ENCODE measurements at places on chromosomes 3 and 15.

DNA sequence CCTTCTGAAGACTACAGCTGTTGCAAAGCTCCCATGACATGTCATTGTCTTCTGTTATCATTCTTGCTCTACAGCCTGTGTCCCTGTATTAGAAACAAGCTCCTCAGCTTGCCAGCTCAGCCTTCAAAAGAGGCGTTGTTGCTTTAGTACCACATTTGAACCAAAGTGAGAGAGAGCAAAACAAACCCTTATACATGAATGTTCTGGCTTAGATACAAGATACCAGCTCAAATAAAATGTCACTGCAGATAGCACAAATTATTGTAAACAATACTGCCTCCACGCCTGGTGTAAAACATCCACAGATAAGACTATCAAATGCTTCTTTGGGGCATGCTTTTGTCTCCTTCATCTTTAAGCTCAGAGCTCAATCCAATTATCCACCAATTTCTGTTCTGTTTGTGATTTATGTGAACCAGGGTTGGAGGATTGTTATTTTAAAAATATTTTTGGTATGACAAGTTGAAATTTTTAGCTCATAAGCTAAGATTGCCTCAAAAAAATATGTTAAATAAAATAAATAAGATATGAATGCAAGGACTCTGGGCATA is 403.6 kb upstream of the CDIN1 start:
- no peak for DNase-seq

GRCh38 chr3:16243706-16244490 is 20.8 kb downstream of the DPH3 start:
- peak; percentile 31 for DNase-seq

GRCh38 chr15:85031944-85032558 is 50.4 kb downstream of the PDE8A start:
- DNase-seq = no peak

- peak; percentile 31 for DNase-seq
Measured at GRCh38 chr3:15272426-15273196, 59.8 kb downstream of the SH3BP5 start.

DNA sequence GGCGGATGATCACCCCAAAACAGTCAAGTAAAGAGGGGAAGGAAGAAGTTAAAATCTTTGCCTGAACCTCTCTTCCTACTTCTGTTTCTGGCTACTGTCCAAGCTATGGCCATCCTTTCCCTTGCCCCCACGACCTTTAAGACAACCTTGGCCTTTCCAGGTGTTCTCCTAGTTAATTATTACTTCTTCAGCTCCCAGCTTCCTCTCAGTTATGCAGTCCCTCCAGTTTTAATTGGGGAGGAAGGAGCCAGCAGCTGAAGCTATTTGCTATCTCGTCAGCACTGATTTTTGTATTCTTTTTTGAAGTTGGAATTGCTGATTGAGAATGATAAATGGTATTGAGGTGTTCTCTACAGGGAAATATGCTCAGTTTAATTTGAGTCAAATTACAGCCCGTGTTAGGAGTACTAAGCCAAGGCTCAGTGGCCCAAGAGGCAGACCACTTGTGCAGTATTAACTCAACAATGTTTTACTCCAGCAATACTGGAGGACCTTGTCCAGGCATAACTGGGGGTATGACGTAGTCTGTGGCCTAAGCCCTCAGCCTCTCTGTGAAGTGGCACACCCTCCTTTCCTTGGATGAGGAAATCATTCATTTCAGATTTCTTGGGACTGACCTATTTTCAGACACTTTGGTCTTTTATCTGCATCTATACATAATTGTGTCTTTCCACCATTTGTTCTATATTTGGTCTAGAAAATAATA is 336.9 kb downstream of the SLC9A9 start:
- DNase-seq = no peak

GRCh38 chr3:107999215-107999775 is 91.5 kb downstream of the CD47 start:
- no peak for DNase-seq

GRCh38 chr3:195046441-195046840 is 224.5 kb downstream of the XXYLT1 start:
- no peak for DNase-seq

GRCh38 chr3:167166012-167166411 is 214.1 kb downstream of the ZBBX start:
- no peak for DNase-seq

- no peak for DNase-seq
Measured at GRCh38 chr15:28942571-28942970, 56.8 kb downstream of the APBA2 start.

- DNase-seq = no peak
Measured at GRCh38 chr15:31226021-31226420, 100.6 kb upstream of the KLF13 start.

GRCh38 chr3:113051787-113052186 is 61.0 kb downstream of the GTPBP8 start:
- DNase-seq = no peak

GRCh38 chr15:72315706-72316370 is 4.1 kb downstream of the CELF6 start:
- peak; percentile 67 for DNase-seq

DNA sequence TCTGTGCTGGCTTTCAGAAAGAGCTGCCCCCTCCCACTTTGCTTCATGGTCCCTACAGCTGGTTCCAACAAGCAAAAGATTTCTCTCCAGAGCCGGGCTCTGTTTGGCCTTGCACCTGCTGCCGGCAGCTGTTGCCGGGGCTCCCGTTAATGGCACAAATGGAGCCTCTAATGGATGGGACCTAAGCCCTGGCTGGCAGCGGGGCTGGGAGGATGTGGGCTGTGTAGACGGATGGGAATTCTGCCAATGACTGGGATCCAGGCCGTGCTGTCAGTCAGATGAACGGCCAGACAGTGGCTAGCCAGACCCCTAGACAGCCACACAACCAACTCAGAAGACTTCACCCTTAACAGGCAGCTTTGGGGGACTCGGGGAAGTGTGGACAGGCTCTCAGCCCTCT is 88.0 kb downstream of the RPLP1 start:
- no peak for DNase-seq

DNA sequence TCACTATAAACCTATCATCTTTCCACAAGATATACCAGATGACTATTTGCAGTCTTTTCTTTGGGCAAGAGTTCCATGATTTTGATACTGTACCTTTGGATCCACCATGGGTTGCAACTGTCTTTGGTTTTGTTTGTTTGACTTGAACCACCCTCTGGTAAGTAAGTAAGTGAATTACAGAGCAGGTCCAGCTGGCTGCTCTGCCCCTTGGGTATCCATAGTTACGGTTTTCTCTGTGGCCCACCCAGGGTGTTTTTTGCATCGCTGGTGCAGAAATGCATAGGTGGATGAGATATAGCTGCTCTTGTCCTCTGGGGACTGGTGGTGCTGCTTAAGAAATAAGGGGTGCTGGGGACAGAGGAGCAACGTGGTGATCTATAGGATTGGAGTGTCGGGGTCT is 33.8 kb downstream of the CHDH start:
- no peak for DNase-seq

- DNase-seq = no peak
Measured at GRCh38 chr3:85433319-85433718, 474.5 kb downstream of the CADM2 start.

DNA sequence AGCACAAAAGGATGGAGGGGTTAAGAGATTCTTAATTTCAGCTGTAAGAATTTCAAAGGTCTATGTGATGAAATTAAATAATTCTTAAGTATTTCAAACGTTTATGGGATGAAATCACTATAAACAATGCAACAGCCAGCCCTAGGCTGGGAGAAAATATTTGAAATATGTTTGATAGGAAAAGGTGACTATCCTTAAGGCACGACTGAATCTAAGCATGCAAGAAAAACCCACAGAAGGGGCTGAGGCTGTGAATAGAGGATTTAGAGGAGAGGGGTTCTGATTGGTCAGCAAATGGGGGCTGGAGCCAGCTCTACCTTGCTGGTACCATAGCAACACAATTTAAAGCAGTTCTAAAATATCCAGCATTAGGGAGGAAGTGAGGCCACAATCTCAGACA is 220.8 kb upstream of the ATP10A start:
- DNase-seq = no peak

- DNase-seq = no peak
Measured at GRCh38 chr15:93987068-93987467, 244.3 kb upstream of the MCTP2 start.

DNA sequence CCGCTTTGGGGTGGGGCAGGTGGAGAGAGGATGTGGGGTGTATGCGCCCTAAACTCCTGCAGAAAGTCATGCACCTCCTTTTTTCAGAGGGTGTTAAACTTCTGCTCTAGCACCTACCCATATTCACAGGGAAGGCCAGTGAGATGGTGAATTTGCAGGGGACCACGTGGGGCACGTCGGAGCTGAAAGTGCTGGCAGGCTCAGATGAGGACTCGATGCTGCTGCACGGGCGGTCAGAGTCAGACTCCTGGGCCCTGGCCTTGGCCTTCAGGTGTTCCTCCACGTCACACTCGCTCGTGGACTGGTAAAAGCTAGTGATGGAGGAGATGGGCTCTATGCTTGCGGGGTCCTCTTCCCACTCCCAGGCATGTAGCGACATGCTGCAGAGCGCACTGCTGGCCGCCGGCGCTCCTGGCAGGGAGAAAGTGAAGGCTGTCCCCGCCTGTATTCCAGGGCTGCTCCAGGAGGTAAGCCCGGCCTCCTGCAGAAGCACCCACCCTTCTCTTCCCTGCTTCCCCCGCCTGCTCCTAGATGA is 883 bp downstream of the CFAP92 start:
- no peak for DNase-seq

- DNase-seq = no peak
Measured at GRCh38 chr3:65717676-65718346, 320.9 kb downstream of the MAGI1 start.

DNA sequence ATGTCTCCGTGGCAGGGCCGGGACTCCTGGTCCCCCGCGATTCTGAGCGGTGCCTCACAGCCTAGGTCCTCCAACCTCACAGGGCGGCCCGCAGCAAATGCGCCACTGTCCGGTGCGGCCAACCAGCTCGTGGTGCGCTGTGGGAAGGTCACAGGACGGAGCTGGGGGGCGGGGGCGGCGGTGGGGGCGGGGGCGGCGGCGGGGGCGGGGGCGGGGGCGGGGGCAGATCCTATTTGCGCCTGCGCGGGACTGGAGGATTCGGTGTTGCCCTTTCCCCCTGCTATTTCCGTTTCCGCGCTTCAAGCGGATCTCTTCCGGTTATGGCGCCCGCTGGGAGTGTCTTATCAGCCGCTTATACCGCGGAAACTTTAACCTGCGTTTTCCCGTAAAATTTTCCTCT is 106.7 kb upstream of the SNRPN start:
- DNase-seq = no peak

DNA sequence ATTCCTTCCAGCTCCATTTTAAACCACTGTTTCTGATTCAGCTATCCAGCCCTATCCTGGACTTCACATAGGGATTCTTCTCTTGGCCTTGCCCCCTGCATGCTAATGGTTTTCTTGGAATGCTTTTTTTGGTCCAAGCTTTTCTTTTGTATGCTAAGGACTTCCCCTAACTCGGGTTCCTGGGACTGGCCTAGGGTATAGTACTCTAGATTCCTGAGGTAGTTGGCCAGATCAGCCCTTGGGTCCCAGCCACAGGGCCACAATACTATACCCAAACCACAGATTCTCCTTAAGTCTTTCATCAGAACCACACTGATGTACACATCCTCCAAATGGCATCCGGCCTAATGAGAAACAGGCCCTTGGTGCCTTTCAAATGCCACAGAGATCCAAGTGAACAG is 2.8 kb downstream of the FYCO1 start:
- no peak for DNase-seq

DNA sequence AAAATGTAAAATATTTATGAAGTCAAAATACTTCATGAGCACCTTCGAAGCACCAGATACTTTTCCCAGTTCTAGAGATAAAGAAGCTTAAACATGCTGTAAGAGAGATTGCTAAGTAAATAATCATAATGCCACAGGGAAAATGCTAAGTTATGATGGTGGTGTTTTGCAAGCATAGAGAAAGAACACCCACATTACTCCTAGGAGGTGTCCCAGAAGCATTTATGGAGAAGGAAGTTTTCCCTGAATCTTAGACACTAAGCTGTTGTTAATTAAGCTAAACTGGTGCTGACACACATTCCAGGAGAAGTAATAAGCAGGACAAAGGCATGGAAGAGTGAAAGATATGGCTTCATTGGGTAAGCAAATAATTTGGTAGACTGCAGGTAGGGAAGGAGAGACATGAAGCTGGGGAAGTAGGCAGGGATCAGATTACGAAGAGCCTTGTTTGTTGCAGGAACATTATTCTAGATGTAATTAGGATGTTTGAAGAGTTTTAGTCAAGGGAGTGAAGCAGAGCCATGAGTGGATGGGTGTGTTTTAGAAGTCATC is 40.4 kb upstream of the CHMP2B start:
- DNase-seq = no peak

DNA sequence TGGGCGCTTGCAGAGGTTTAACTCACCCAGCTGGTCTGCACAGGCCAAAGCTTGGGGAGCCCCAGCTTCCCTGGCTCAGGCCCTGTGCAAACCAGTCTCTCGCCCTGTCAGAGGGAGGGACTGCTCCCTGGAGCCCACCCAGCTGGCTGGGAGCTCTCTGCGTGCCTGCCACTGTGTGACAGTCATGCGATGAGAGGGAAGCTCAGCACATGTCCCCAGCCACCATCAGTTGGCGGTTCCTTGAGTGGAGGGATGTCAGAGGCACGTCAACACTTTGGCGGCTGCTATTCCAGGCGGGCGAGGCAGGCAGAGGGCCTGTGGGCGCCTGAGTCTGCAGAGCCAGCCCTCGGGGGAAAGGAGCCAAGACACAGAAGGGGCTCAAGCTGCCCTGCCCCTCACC is 324.6 kb downstream of the UACA start:
- no peak for DNase-seq

- DNase-seq = no peak
Measured at GRCh38 chr15:70164156-70164900, 66.6 kb upstream of the TLE3 start.

GRCh38 chr3:21393683-21394311 is 357.2 kb downstream of the ZNF385D start:
- no peak for DNase-seq

DNA sequence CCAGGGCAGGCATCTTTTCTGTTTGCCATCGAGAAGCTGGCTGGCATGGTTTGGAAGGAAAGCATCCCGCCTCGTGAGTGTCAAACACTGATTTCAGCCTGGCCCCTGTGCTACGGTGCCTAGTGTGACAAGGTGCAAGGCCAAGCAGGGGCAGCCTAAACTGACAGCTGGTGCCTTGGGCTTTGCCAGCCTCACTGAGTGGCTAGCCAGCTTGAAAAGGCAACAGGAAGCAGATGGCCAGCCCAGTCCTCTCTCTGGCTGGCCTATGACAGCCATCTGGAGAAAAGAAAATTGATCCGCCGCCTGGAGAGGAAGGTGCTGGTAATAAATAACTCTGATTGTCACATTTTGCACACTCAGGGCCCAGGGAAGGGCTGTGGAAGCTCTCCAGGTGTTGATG is 52.2 kb downstream of the C3orf85 start:
- no peak for DNase-seq

All from suppressor macrophage (primary cell).